Activated T-helper 1 cell treated with anti-CD3 and anti-CD28 coated beads, Interleukin-2, amount 50 U/mL, for 16 hours (primary cell): ENCODE measurements at places on chromosomes 5 and 9.
A peak's percentile ranks its signal among the peaks of the same experiment; 100 is the strongest.

DNA sequence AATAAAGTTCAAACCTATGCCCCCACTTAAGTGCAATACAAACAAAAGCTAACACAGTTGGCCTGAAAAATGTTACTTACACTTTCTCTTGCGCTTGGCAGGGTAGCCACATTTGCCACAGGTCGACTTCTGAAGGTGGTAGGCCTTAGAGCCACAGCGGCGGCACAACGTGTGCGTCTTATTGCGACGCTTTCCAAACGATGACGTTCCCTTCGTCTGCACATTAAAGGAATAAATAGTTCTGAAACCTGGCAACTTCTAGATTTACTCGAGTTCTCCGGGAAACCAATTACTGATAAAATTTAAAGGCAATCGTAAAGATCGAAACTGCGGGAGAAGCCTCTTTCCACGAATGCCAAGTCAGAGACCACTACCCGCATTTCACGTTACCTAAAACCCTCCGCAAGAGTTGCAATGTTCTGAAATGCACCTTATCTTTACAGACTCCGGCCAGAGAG is 602 bp downstream of the RPL37 start:
- DNase-seq: peak; percentile 24

DNA sequence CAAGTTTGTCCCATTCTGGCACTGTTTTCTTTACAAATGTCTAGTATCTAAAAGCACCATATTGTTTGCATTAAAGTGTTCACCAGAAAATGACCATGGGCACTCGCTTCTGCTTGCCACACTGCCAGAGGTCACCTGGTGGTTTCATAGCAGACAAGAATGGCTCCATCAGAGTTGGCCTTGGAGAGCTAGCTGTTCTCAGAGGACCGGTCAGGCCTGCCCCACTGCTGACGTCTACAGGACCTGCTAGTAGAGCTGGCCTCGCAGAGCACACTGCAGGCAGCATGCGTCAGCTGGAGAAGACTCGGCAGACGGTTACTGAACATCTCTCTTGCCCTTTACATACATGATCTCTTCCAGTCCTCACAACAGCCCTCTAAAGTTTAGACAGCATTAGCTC is 8.7 kb upstream of the TLX3 start:
- DNase-seq: no peak

GRCh38 chr9:125527471-125528002 is 179.5 kb downstream of the MAPKAP1 start:
- DNase-seq: no peak

DNA sequence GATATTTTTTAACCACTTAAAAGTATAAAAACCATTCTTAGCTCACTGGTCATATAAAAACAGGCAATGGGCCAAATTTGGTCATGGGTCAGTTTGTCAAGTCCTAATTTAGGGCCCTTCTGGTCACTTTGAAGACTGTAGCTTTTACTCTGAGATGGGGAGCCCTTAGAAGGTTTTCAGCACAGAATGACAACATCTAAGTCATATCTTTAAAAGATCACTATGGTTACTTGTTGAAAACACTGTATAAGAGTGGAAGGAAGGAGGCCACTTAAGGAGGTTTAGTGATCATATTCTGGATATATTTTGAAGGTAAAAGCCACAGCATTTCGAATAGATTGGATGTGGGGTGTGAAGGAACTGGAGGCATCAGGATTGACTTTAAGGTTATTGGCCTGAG is 76.7 kb downstream of the STRBP start:
- DNase-seq: no peak

DNA sequence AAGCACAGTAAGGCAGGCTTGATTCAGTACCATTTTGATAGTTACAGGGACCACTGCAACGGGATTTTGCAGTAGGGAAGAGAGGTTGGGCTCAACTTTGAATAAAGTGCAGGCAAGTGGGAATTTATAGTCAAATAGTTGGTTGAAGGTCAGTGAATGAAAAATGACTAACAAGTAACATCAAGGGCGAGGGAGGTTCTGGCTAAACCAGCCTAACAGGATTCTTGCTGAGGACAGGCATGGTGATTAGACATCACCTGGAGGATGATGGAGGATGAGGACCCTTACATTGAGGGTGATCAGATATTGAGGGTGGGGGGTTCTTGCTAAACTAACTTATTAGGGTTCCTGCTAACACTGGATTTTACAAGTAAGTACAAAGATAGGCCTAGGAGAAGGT is 66.1 kb upstream of the SMC5 start:
- no peak for DNase-seq

DNA sequence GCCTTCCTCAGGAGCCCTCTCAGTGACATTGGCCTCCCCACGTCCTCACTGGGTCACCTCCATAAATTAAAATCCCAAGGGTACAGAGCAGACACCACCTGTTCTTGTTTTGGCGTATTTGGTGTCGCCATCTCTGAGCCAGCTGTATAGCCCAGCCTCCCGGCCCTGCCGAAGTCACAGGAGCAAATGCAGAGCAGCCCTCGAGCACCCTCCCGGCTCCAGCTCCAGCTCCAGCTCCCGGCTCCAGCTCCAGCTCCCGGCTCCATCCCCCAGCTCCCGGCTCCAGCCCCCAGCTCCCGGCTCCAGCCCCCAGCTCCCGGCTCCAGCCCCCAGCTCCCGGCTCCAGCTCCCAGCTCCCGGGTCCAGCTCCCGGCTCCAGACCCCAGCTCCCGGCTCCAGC is 74.3 kb downstream of the ZNF354C start:
- no peak for DNase-seq

- DNase-seq: no peak
Observed at GRCh38 chr5:56175488-56175887, 57.6 kb downstream of the ANKRD55 start.

DNA sequence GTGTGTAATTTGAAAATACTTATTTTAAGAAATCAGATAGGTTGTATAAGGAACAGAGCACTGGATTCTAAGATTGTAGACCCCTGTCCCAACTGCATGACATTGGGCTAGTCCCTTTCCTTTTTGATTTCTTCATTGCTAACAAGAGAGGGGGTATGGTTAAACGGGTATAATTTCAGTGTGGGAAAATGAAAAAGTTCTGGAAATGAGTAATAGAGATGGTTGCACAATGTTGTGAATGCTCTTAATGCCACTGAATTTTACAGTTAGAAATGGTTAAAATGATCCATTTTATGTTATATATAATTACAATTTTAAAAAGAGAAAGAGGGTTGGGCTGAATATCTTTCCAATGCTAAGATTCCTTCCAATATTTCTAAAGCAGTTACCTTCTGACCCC is 103.3 kb upstream of the LHFPL2 start:
- DNase-seq: no peak

DNA sequence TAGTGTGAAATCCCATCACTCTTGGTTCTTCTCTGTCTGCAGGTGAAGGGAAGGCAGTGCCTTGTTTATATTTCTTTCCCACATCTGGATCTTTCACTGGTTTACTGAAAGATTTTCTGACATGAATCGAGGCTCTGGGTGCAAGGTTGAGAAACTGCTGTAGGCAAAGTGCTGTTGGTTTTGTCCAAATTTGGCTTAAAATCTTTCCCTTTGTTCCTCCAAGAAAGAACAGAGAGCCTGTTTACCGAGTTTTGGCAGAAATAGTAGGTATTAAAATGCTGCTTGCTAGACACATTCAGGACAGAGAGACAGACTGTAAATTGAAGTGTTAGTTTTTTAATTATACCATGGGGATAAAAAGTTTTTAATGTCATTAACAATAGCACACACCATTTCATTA is 21.5 kb downstream of the SKP2 start:
- no peak for DNase-seq

DNA sequence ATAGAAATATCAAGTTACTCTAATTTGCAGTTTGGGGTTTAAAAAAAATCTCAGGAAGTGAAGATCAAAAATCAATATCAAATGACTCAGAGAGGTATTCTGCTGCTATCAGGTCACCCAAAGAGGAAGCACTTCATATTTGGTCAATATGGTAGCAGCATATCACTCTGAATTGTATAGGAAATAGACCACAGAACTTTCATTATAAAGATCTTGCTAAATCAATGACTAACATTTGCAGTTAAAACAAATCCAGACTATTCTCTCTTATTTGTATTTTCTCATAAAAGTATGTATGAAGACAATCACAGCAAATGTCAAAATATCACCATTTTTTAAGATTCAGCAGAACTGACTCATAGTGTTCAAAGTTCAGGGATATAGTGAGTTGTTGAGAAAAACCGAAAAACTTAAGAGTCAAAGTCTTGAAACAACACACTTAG is 105.8 kb upstream of the PCSK1 start:
- no peak for DNase-seq

- DNase-seq: no peak
Observed at GRCh38 chr5:88394536-88395175, 126.0 kb upstream of the TMEM161B start.

- no peak for DNase-seq
Observed at GRCh38 chr9:15191378-15191777, 115.6 kb downstream of the TTC39B start.

GRCh38 chr5:44935262-44935661 is 126.5 kb downstream of the MRPS30 start:
- DNase-seq: no peak

GRCh38 chr9:69175486-69175885 is 1.4 kb downstream of the TJP2 start:
- DNase-seq: no peak

DNA sequence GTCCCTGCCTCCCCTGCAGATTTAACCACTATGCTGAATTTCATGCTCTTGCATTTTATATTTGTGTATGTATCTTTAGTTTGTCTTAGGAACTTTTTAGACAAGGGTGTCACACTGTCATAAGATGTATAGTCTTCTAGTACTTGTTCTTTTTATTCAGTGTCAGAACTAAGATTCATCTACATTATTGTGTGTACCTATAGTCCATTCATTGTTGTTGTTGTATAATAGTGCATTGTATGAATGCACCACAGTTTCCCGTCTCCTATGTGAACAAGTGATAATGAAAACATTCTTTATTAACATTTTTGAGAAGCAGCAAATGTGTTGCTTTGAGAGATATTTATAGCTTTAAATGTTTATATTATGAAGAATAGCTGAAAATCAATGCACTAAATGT is 45.9 kb downstream of the SFXN1 start:
- DNase-seq: no peak
